ENCODE measurements at places on chromosomes 12 and 14.

GRCh38 chr14:67999705-68000384, 180.3 kb downstream of the RAD51B start:
- no peak for DNase-seq

GRCh38 chr14:91269076-91269991, 24.8 kb upstream of the GPR68 start:
- DNase-seq: peak; percentile 76

DNA sequence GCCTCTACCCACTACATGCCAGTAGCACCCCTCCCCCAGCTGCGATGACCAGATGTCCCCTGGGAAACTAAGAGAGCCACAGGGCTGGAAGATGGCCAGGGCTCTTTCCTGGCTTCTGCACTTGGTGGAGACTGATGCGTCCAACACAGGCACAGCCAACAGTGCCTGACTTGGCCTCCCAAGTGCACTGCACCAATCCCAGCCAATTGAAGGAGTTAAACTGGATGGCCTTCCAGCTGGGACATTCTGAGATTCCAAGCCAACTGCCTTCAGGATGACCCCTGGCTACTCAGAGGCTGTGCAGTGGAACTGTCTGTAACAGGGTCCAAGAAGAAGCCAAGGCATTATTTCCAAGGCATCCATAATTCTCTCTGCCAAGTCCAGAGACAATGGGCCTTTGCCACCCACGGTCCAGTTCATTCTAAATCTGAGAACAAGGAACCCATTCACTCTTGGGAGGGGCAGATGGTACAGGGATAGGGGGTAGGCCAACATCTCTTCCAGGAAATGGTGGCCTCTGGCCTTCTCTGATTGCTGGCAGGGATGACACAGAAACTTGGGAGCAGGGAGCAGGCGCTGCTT, 35.2 kb downstream of the PRIMA1 start:
- peak; percentile 97 for DNase-seq

DNA sequence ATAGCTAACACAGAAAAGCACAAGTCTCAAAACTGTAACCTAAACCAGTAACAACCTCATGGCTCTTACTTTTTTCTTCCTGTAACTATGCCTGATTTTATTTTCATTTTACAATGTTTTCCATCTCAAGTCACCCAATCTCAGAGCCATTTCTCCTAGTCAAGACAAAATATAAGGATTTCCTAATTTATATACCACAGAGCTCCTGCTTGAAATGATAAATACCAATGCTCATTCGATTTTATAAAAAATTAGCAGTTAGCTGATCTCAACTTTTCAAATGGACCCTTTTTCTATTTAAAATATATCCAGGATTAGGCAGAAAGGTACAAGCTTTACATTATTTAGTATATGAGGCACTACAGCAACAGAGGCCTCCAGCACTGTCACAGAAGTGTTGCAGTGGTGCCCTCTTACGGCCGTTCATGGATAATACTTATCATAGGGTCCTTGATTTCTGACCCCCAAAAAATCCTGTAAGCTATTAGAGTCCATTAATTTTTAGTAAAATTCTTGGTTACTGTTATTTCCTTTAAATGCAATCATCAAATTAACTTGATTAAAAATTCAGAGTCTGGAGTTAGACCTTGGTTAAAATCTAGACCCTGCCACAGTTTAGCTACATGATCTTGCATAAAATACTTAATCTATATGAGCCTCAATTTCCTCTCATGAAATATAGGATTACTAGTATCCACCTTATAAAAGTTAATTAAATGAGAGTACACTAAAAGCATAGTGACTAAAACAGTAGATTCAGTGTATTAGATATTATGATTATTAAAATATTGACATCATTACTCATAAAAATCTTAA, 68.3 kb downstream of the SEC23A start:
- no peak for DNase-seq

Data from C1 segment of cervical spinal cord (tissue), 14 donors.